ENCODE measurements at places on chromosomes 13 and 19.

- peak overlapping the region; percentile 98 for H3K4me3 ChIP-seq
- peaks cover 5% of the 10 kb centered on the region for H3K4me1 ChIP-seq
- no peak for DNase-seq
These were observed 507 bp downstream of the ALG5 start for GRCh38 chr13:36998624-36999041.

DNA sequence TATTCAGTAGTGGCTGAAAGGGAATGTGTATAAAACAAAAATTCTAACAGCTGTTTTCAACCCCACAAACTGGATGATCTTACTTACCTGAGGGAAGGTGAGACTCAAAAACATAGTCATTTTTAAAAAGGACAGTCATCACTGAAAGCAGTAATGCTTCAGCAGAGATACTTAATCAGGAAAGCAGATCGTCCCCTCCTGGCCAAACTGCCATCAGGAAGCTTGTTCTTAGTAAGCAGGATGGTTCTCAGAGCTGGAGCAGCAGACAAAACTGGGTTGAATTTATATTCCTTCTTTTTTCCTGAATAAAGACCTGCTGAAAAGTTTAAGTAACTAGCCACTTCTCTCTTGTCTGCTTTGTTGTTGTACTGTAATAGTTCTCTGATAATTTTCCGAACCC is 1156.5 kb downstream of the OLFM4 start:
- H3K4me3 ChIP-seq = no peak overlapping the region
- H3K36me3 ChIP-seq = no peaks in the 10 kb centered on the region
- DNase-seq = no peak
- H3K4me1 ChIP-seq = no peaks in the 10 kb centered on the region
- no peak overlapping the region for H3K27ac ChIP-seq

DNA sequence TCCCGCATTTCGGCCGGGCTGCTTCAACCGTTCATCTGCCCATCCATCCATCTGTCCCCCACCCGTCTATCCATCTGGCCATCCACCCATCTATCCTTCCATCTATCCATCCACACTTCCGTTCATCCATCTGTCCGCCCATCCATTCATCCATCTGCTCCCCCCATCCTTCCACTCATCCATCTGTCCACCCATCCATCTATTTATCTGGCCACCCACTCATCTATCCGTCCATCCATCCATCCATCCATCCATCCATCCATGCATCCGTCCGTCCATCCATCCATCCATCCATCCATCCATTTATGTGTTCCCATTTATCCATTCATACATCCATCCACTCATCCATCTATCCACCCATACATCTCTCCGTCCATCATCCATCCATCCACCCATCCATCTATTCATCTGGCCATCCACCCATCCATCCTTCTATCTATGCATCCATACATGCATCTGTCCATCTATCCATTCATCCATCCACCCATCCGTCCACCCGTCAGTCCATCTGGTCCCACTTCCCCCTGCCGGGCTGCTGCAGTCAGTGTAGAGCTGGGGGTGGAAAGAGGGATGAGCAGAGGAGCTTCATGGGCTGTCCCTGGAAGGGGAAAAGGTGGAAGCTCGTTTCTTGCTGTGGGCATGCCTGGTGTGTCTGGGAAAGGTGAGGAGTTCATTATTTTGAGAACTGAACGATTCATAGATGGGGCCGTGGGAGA is 722 bp downstream of the HSD11B1L start:
- H3K27ac ChIP-seq = no peak overlapping the region
- H3K36me3 ChIP-seq = peaks cover 5% of the 10 kb centered on the region
- H3K27me3 ChIP-seq = no peaks in the 10 kb centered on the region
- peaks cover 14% of the 10 kb centered on the region for H3K4me1 ChIP-seq
- peak overlapping the region; percentile 96 for H3K4me3 ChIP-seq

GRCh38 chr13:103218253-103218652 is 152.0 kb upstream of the SLC10A2 start:
- no peak for DNase-seq
- no peak overlapping the region for H3K27ac ChIP-seq
- no peak overlapping the region for H3K4me3 ChIP-seq
- H3K27me3 ChIP-seq = no peaks in the 10 kb centered on the region
- no peaks in the 10 kb centered on the region for H3K36me3 ChIP-seq

Data from large intestine (tissue), 12 donors.